ENCODE measurements at places on chromosomes 3 and 15.

- no peak for DNase-seq
These were observed 18.5 kb upstream of the LIPC start for GRCh38 chr15:58413253-58413652.

DNA sequence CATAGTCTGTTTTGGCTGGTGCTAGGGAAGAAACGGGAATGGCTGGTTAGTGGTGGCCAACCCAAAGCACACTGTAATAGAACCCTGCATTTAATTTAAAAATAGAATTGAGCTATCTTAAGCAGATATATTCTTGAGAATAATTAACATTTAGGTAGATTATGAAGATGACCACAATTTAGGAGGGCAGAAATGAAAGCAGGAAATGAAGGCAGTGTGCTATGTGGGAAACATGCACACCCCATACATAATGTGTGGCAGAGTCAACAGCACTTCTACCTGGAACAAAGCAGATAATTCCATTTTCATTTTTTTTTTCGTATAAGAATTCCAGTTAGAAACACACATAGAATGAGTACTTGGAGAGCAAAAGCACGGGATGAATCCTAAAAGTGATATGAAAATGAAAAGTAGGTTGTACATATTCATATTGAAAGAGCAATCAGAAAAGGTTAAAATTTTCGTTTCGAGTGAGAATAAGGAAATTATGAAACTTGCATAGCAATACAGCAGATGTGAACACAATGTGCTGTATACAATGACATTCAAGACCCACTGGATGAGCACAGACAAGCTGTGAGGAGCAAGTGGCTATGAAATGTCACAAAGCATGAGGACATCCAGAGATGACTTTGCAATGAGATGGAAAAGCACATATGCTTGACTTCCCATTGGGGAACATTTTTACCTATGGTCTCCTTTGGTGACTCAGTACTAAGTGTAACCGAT lies 102.6 kb downstream of the TFG start:
- no peak for DNase-seq

GRCh38 chr3:126381966-126382365 lies 12.7 kb upstream of the CFAP100 start:
- DNase-seq, result no peak

GRCh38 chr3:71680603-71681002 lies 44.6 kb downstream of the EIF4E3 start:
- DNase-seq, result no peak

- DNase-seq, result no peak
These were observed 465.0 kb downstream of the SHQ1 start for GRCh38 chr3:72383230-72383629.

DNA sequence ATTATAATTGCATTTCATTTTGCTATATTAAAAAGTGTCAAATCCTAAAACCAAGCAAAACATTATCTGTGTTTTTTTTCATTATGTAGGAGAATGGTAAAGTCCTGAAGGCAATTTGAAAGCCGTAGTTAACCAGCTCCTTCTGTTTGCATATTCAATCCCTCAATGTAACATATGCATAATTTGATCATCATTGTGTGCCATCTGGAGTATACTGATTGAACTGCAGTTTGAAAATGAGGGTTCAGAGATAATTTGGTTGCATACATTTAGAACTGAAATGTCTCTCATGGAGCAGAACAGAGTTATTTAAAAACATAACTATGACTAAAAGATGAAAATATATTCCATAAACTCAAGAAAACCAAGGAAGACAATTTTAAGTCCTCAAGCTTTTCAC lies 518.6 kb downstream of the GBE1 start:
- no peak for DNase-seq

GRCh38 chr3:176352716-176353334 lies 844.5 kb downstream of the TBL1XR1 start:
- DNase-seq, result no peak

DNA sequence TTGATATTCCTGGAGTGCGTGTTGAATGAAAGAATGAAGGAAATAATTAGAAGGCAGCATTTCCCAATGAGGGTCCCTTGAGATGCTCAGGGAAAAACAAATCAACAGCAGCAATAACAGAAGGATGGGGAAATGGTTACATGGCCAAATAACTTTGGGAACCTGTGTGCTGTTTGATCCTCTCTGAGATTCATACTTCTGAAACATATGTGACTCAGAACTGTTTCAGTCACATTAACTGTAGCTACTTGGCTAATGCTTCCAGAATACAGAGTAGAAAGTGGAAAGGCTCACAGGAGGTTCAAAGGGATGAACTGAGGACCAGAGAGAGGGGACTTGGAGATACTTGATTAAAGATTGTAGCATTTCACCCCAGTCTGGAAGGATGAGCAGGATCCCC lies 258.2 kb downstream of the SLCO3A1 start:
- no peak for DNase-seq

GRCh38 chr3:102529452-102529851 lies 94.6 kb downstream of the ZPLD1 start:
- DNase-seq, result no peak

GRCh38 chr3:32493437-32494414 lies 8.9 kb downstream of the CMTM6 start:
- DNase-seq, result no peak

DNA sequence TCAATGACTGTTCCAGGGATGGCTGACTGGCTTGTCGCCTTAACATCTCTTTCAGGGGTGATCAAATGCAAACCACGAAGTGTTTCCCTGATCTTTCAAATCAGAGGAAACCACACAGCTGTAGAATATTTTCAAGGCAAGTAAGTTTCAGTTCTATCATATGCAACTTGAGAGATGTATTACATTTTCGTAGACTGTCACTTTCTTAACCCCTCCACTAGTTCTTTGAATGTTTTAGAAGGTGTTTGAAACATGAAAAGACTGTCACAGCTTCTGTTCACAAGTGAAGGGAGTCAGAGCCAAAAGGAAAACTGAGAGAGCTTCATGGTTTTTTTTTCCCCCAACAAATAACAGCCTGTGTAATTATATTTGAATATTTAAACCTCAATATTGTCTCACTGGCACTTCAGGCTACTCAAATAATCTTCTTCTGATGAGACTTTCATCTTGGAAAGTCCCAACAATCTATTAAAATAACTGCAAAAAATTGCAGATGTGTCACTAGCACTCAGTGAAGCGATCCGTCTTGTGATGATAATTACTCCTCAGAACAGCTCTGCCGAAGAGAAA lies 25.9 kb upstream of the CAPN7 start:
- no peak for DNase-seq

DNA sequence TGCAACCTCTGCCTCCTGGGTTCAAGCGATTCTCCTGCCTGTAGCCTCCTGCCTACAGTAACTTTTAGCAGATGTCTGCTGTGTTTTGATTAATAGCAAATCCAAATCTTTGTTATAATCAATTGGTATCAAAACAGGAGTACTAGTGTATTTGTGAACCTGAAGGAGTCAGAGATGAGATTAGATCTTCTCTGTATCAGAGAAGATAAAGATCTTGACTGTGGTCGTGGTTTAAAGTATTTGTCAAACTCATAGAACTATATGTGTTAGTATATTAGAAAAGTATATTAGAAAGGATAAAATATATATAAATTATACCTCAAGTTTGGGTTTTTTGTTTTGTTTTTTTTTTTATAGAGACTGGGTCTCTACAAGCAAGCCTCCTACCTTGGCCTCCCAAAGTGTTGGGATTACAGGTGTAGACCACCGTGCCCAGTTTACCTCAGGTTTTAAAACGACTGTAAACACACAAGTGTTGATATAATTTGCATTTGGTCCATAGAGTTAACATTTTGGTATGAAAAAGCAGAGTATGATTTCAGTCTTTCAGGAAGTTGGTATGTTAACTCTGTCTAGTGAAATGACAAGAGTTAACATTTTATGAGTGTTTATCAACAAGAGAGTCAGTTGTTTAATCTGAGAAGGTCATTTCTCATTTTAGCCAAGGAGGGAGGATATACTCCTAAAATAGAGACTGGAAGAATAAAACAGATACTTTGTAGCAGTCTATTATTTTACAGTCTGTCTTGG lies 18.3 kb downstream of the RTF1 start:
- no peak for DNase-seq

DNA sequence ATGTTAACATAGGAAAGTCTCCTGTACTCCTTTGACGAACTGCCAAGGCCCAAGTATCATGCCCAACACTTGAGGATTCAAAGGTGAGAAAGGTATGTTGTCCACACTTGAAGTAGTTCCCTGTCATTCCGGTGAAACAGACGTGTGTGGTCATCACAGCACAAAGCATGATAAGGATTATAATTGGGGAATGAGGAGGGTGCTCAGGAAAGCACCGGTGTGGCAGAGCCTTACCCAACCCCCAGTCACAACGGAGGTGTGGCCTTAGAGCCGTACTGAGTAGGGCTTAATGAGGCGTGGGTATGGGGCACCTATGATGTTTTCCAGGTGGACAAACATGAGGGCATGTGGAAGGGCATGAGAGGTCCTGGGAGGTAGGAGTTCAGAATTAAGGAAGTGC lies 203.0 kb upstream of the NR2E3 start:
- no peak for DNase-seq

- DNase-seq, result no peak
These were observed 56.0 kb upstream of the CTXND1 start for GRCh38 chr15:80308002-80308401.

DNA sequence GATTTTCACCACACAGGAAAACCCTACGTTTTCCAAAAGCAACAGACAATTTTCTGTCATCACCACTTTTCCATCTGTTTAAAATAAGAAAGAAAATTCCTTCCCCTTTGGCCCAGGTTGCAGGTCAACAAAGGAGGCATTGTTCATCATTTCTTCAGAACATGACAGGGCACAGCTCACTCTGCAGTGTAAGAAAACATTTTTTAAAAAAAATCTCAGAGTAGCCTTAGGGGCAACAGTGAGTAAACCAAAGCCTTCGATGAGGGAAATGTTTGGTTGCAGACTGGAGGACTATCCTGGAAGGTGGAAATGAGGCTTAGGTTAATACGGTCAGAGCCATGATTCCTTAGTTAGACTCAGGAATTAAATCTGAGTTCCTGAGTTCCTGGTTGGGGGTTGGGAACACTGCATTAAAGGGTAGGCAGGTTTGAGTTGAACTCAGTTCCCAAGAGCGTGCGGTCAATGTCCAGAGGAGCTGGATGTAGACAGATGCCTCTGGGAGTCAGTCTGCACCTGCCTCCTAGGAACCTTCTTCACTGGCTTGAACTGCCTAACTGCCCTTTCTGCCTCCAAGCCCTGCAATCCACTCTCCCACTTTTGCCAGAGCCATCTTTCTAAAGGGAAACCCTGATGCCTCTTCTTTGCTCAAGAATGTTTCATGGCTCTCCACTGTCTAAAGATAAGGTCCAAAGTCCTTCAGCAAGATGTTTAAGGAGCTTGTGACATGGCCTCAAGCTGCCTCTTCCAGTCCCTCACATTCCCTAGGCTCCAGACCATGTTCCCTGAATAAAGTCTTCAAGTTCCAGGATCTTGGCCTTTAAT lies 3.3 kb upstream of the HES1 start:
- no peak for DNase-seq

- no peak for DNase-seq
These were observed 24.0 kb upstream of the ARNT2 start for GRCh38 chr15:80380154-80380553.

GRCh38 chr3:46719735-46720271 lies 2.1 kb upstream of the PRSS50 start:
- DNase-seq, result no peak

GRCh38 chr15:77674327-77674726 lies 41.6 kb upstream of the LINGO1 start:
- DNase-seq, result no peak

- DNase-seq, result no peak
These were observed 85.6 kb downstream of the NBEAL2 start for GRCh38 chr3:47065058-47065457.

Data from esophagus squamous epithelium (tissue), 5 donors.